ENCODE measurements at places on chromosomes 1 and 21. TPM values are rescaled to one million over a fixed set of nuclear protein-coding genes. Genes with fewer than 3 reads are reported as not detected.

TNN gene
- total RNA-seq = 0.05 TPM

ASCL5 gene
- not detected for total RNA-seq

USP33 gene
- 36.8 TPM for total RNA-seq

STUM gene
- not detected for total RNA-seq

OR2L2 gene
- total RNA-seq = 0.12 TPM

PERM1 gene
- total RNA-seq = not detected

CSMD2 gene
- not detected for total RNA-seq

LIN9 gene
- 10.6 TPM for total RNA-seq

USP25 gene
- 35.8 TPM for total RNA-seq

FGR gene
- total RNA-seq = 0.11 TPM

STIL gene
- total RNA-seq = 36.0 TPM

RBM11 gene
- total RNA-seq = 5.1 TPM

CFHR2 gene
- not detected for total RNA-seq

ARHGAP29 gene
- total RNA-seq = 0.23 TPM

TSPAN2 gene
- 0.91 TPM for total RNA-seq

A3GALT2 gene
- not detected for total RNA-seq

PANK4 gene
- total RNA-seq = 32.4 TPM

PDC gene
- not detected for total RNA-seq

LYPLAL1 gene
- 25.3 TPM for total RNA-seq

SOAT1 gene
- total RNA-seq = 52.0 TPM

ADAMTS1 gene
- total RNA-seq = not detected

NUDT4B gene
- total RNA-seq = 0.46 TPM

SMIM12 gene
- total RNA-seq = 45.0 TPM

CSF3R gene
- 0.41 TPM for total RNA-seq

TEX38 gene
- total RNA-seq = 0.18 TPM

LCE6A gene
- total RNA-seq = not detected

ZSWIM5 gene
- total RNA-seq = 0.63 TPM

NBPF3 gene
- total RNA-seq = 9.9 TPM

C1QA gene
- not detected for total RNA-seq

DMBX1 gene
- total RNA-seq = not detected

AVPR1B gene
- total RNA-seq = not detected

SLC25A44 gene
- 51.9 TPM for total RNA-seq

SYNC gene
- not detected for total RNA-seq

CR1L gene
- total RNA-seq = not detected

ANKRD34A gene
- 5.8 TPM for total RNA-seq
